ENCODE measurements at places on chromosomes 2 and 18. TPM values are rescaled to one million over a fixed set of nuclear protein-coding genes. Genes with fewer than 3 reads are reported as not detected.

DNA sequence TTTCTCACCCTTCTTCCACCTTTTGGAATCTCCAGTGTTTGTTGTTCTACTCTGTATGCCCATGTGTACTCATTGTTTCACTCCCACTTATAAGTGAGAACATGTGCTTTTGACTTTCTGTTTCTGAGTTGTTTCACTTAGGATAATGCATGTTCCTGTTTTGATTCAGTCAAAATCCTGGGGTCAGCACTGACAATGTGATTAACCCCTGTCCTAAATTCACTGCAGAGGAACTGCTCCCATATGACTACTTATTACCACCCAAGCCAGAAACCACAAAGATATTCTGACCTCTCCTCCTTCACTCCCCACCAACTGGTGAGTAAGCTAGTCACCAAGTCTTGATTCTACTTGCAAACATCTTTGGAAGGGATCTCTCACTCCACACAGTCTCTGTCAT, 251.4 kb upstream of the TCF4 start:
- H3K4me1 ChIP-seq: no peaks in the 10 kb centered on the region
- DNase-seq: no peak
- H3K27me3 ChIP-seq: no peaks in the 10 kb centered on the region
- no peak overlapping the region for H3K27ac ChIP-seq

GRCh38 chr2:66478731-66479316, 43.9 kb downstream of the MEIS1 start:
- no peaks in the 10 kb centered on the region for H3K4me1 ChIP-seq
- no peaks in the 10 kb centered on the region for H3K36me3 ChIP-seq
- H3K4me3 ChIP-seq: no peak overlapping the region
- H3K27me3 ChIP-seq: no peaks in the 10 kb centered on the region
- no peak for DNase-seq

GRCh38 chr2:30770816-30771576, 36.2 kb downstream of the CAPN13 start:
- no peaks in the 10 kb centered on the region for H3K36me3 ChIP-seq
- no peaks in the 10 kb centered on the region for H3K4me1 ChIP-seq
- H3K4me3 ChIP-seq: no peak overlapping the region
- no peaks in the 10 kb centered on the region for H3K27me3 ChIP-seq
- no peak for DNase-seq

GRCh38 chr2:234687718-234688475, 191.0 kb upstream of the ARL4C start:
- no peak overlapping the region for H3K4me3 ChIP-seq
- no peak overlapping the region for H3K27ac ChIP-seq
- H3K36me3 ChIP-seq: no peaks in the 10 kb centered on the region
- H3K27me3 ChIP-seq: no peaks in the 10 kb centered on the region
- DNase-seq: no peak

- DNase-seq: no peak
- no peaks in the 10 kb centered on the region for H3K27me3 ChIP-seq
- no peaks in the 10 kb centered on the region for H3K4me1 ChIP-seq
- H3K36me3 ChIP-seq: no peaks in the 10 kb centered on the region
- H3K27ac ChIP-seq: no peak overlapping the region
These were observed 1037.7 kb upstream of the KLHL29 start for GRCh38 chr2:22347306-22347705.

G6PC2 gene
- not detected for total RNA-seq
